ENCODE measurements at places on chromosomes 13 and 19. TPM values are rescaled to one million over a fixed set of nuclear protein-coding genes. Genes with fewer than 3 reads are reported as not detected.

POLR1D gene
- 123 TPM for polyA plus RNA-seq

TYROBP gene
- 45.3 TPM for polyA plus RNA-seq

ZNF835 gene
- 1.4 TPM for polyA plus RNA-seq

TMPRSS9 gene
- 0.15 TPM for polyA plus RNA-seq

PROZ gene
- not detected for polyA plus RNA-seq

SYCN gene
- not detected for polyA plus RNA-seq

N4BP2L1 gene
- 12.1 TPM for polyA plus RNA-seq

KRTDAP gene
- not detected for polyA plus RNA-seq

CD177 gene
- 0.48 TPM for polyA plus RNA-seq

ENOX1 gene
- polyA plus RNA-seq, result 3.6 TPM

IL27RA gene
- 2.5 TPM for polyA plus RNA-seq

PDX1 gene
- not detected for polyA plus RNA-seq

CEACAM7 gene
- polyA plus RNA-seq, result 0.22 TPM

RGS9BP gene
- 1.1 TPM for polyA plus RNA-seq

ANKLE1 gene
- 0.42 TPM for polyA plus RNA-seq

CD33 gene
- 1.5 TPM for polyA plus RNA-seq

ZNF790 gene
- 1.4 TPM for polyA plus RNA-seq

GIPR gene
- 0.19 TPM for polyA plus RNA-seq

S1PR5 gene
- polyA plus RNA-seq, result 19.0 TPM

RFPL4AL1 gene
- polyA plus RNA-seq, result not detected

PLPP2 gene
- polyA plus RNA-seq, result 90.8 TPM

C2CD4C gene
- polyA plus RNA-seq, result 24.7 TPM

GNG8 gene
- 12.7 TPM for polyA plus RNA-seq

ASF1B gene
- polyA plus RNA-seq, result 127 TPM

ZFP82 gene
- polyA plus RNA-seq, result 3.8 TPM

C13orf42 gene
- not detected for polyA plus RNA-seq

TMEM59L gene
- polyA plus RNA-seq, result 124 TPM

ZNF665 gene
- 4.5 TPM for polyA plus RNA-seq

KIR2DL1 gene
- not detected for polyA plus RNA-seq
